ENCODE measurements at places on chromosomes 11 and 22.

GRCh38 chr11:61495801-61496601, 12.5 kb upstream of the LRRC10B start:
- no peak for DNase-seq

DNA sequence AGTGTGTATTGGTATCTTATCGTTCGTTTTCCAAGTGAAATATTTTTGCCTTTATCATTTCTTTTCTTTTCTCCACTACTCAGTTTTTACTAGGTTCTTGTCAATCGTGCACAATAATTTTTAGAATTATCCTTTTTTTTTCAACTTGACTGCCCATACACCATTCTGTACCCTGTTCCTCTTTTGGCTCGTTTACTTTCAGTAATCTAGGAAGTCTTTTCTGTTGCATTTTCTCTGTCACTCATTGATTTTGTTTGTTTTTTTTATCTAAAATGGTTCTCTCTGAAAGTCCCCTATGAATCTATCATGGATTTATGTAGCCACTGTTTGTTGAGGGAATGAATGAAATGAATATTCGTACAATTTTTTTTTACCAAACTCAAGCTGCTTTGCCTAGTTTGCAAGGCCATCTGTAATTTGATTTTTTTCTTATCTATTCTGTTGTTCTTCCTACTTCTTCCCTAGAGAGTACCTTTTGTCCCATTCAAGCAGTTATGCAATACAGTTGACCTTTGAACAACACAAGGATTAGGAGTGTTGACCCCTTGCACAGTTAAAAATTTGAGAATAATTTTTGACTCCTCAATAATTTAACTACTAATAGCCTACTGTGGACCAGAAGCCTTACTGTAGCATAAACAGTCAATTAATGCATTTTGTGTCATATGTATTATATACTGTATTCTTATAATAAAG, 166.3 kb downstream of the TMEM135 start:
- no peak for DNase-seq

GRCh38 chr11:31818874-31819331, 7.8 kb upstream of the PAX6 start:
- DNase-seq = no peak

GRCh38 chr11:86040919-86041850, 27.7 kb downstream of the PICALM start:
- DNase-seq = no peak

Data from thoracic aorta (tissue), 2 donors.